ENCODE measurements at places on chromosomes 6 and 20. TPM values are rescaled to one million over a fixed set of nuclear protein-coding genes. Genes with fewer than 3 reads are reported as not detected.

Gene CUTA
- 104 TPM for total RNA-seq

Gene NFKBIL1
- total RNA-seq, result 9.4 TPM

Gene ZGPAT
- total RNA-seq, result 64.1 TPM

Gene TCP11
- total RNA-seq, result not detected

Gene OGFR
- total RNA-seq, result 49.5 TPM

Gene PSORS1C1
- total RNA-seq, result not detected

Gene MCHR2
- not detected for total RNA-seq

Gene BANF2
- total RNA-seq, result not detected

Gene HBS1L
- 42.5 TPM for total RNA-seq

Gene VARS1
- total RNA-seq, result 52.6 TPM

Gene OOEP
- 0.18 TPM for total RNA-seq

Gene LY86
- total RNA-seq, result 0.63 TPM

Gene ZFP57
- not detected for total RNA-seq

Gene BTN1A1
- not detected for total RNA-seq

Gene MAP7
- total RNA-seq, result 18.1 TPM

Gene SLC16A10
- total RNA-seq, result 14.9 TPM

Gene EPB41L2
- total RNA-seq, result 18.7 TPM

Gene CENPQ
- 0.98 TPM for total RNA-seq

Gene MYH7B
- 0.45 TPM for total RNA-seq

Gene SERPINB6
- 31.8 TPM for total RNA-seq

Gene BPIFB2
- 0.18 TPM for total RNA-seq

Gene RAB44
- 0.08 TPM for total RNA-seq

Gene TDRD6
- 1.1 TPM for total RNA-seq

Gene ATAT1
- total RNA-seq, result 5.1 TPM

Gene ZC3H12D
- 0.86 TPM for total RNA-seq

Gene MEI4
- 0.10 TPM for total RNA-seq

Gene PNPLA1
- not detected for total RNA-seq

Gene SYNE1
- total RNA-seq, result 31.3 TPM

Gene PI16
- not detected for total RNA-seq

Gene FHL5
- total RNA-seq, result 0.23 TPM

Gene PAK5
- total RNA-seq, result 0.08 TPM

Gene SLC17A9
- total RNA-seq, result 125 TPM

Gene RBCK1
- total RNA-seq, result 73.9 TPM

Data from left lobe of liver (tissue), 2 donors.